ENCODE measurements at places on chromosomes 5 and 9.
A peak's percentile ranks its signal among the peaks of the same experiment; 100 is the strongest.

DNA sequence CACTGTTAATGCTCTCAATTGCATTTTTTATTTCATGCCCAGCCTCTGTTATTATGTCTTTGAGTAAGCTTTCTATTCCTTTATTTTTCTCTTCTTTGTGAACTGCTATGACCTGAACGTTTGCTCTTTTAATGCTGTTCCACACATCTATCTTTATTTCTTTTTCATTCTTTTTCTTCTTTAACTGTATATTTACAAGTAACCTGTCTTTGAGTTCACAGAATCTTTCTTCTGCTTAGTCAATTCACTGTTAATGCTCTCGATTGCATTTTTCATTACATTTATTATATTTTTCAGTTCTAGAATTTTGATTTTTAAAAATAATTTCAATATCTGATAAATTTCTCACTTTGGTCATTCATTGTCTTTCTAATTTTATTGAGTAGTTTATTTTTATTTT, 316.3 kb upstream of the MEF2C start:
- DNase-seq = no peak

DNA sequence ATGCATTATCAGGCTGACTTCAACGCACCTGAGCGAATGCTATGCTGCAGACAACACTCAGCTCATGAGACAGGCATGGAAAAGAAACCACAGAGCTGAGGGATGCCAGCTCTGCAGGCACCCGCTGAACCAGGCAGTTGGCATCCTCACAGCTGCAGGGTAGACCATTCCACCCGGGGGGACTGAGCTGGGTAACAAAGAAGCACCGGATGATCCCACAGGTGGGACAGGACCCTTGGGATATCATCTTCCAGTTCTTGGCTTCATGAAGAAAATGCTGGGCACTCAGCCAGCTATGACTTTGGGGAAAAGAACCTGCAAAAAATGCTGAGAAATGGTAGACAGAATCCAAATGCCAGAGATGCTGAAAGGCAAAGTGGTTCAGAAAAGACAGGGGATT, 9.6 kb downstream of the EPB41L4B start:
- no peak for DNase-seq

DNA sequence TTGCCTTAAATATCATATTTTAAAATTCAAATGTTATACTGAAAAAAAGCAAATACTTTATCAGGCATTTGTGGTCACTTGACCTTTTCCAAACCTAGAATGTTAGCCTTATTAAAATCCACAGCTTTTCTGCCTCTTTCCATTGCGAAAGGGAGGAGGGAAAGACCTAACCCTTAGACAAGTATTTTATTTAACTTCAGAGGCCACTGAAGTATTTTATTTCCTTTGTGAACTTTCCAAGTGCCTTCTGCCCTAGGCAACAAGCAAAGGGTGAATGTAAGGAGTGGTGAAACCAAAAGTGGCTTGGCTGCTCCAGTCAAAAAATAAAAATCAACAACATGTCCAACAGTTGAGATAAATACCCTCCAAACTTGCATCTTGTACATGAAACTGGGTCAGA, 376.1 kb downstream of the EFNA5 start:
- no peak for DNase-seq

DNA sequence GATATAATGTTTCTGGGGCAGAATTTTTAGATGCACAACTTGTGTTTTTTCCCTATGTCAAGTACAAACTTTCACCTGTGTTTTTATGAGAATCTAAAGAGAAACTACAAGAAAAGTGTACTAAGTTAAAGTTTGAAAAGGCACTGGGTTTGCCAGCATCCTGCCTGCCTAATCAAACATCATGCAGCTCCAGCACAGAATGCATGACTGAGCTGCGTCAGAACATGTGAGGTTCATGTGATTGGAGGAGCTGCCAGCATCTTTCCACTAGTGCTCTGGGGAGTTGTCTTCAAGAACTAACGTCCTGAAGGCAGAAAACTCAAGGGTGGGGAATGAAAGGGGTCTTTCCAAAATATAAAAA, 46.1 kb upstream of the RIC1 start:
- DNase-seq = no peak

GRCh38 chr5:41485533-41485932, 24.9 kb downstream of the PLCXD3 start:
- no peak for DNase-seq

GRCh38 chr5:84647581-84647980, 262.9 kb upstream of the EDIL3 start:
- DNase-seq = no peak

- DNase-seq = no peak
Observed at GRCh38 chr5:88734191-88734640, 148.8 kb downstream of the MEF2C start.

GRCh38 chr5:124203303-124203702, 543.1 kb downstream of the ZNF608 start:
- DNase-seq = no peak

GRCh38 chr9:109478051-109478563, 20.0 kb downstream of the PTPN3 start:
- DNase-seq = no peak

DNA sequence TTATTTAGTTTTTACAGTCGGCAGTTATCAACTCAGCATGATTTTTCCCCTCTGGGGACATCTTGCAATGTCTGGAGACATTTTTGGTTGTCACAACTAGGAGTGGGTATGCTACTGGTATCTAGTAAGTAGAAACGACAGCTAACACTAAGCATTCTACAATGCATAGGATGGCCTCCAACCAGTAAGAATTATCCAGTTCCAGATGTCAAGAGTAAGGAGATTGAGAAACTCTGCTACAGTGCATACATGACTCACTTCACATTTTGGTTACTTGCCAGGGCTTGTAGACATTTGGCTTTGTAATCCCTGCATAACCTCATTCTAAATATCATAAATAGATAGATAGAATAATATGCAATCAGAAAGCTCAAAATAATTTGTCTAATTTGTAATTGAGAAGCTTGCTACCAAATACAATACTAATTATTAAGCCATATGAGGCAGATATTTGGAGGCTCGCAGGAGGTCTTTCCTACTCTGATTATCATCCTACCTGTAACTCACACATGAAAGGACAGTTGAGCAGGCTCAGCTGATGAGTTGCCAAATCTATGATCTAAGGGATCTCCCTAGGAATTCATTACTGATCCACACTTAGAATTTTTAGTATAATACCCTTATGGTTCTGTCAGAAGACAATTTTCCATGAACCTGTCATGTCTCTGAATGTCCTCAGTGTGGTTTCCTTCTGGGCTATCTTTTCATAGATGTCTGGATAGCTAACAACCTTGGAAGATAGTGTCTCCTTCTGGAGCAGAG, 346.9 kb upstream of the TLE4 start:
- no peak for DNase-seq

DNA sequence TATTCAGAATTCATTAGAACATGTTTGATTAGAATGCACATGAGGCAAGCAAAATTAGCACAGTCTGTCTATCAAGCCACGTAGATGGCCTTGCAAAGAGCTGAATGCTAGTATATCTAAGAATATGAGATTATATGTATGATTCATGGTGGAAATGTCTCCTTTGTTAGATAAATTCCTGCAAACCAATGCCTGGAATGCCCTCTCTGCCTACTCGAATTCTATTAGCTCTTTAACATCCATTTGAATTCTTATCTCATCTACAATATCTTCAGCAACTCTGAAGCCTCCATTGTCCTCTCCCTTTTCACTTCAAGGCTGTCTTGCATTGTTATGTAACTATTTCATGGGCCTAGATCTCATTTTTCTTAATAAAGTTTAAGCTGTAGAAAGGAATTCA, 205.5 kb downstream of the TMC1 start:
- DNase-seq = no peak

GRCh38 chr9:104092875-104093600, 1.1 kb upstream of the SMC2 start:
- no peak for DNase-seq

DNA sequence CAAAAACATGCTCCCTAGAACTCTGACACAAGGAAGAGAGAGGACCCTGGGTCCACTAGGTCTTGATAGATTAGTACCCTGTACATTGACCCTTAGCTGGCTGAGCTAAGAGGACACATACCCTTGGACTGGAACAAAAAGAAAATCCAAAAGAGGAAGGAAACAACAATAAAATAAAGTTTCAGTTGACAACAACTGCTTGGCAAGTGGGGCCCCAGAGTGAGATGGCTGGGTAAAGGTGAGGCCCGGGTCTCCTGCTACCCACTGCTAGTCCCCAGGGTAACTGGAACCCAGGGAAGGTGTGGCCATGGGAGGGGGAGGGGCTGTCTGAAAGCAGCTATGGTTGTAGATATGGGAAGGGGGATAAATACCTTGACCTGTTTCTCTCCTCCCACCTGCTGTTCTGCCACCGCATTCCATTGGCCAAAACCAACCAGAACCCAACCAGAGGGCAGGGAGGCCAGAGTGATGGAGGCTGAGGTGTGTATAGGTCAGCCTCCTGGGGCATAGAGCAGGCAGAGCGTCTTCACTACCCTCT, 11.7 kb downstream of the TAL2 start:
- DNase-seq = no peak

DNA sequence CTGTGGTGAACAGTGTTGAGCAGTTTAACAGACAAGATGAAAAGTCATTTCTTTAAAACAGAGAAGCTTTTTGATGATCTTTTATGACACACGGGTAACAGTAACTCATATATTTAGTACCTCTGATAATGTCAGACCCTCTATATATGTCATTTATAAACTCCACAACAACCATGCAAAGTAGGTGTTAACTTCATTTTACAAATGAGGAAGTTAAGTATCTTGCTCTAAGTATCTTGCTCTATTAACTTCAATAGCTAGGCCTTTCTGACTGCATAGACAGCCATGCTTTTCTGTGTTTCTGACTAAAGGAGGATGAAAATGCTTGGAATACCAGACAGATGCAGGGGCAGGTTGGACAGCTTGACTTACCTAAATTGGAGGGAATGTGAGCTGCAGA, 1.8 kb downstream of the NUDT2 start:
- DNase-seq = no peak

- peak; percentile 54 for DNase-seq
Observed at GRCh38 chr9:10612641-10613398, at the start of gene PTPRD. PTPRD (minus strand) TSS chr9:10613002.

- no peak for DNase-seq
Observed at GRCh38 chr5:115423051-115423450, 121.5 kb downstream of the FEM1C start.

DNA sequence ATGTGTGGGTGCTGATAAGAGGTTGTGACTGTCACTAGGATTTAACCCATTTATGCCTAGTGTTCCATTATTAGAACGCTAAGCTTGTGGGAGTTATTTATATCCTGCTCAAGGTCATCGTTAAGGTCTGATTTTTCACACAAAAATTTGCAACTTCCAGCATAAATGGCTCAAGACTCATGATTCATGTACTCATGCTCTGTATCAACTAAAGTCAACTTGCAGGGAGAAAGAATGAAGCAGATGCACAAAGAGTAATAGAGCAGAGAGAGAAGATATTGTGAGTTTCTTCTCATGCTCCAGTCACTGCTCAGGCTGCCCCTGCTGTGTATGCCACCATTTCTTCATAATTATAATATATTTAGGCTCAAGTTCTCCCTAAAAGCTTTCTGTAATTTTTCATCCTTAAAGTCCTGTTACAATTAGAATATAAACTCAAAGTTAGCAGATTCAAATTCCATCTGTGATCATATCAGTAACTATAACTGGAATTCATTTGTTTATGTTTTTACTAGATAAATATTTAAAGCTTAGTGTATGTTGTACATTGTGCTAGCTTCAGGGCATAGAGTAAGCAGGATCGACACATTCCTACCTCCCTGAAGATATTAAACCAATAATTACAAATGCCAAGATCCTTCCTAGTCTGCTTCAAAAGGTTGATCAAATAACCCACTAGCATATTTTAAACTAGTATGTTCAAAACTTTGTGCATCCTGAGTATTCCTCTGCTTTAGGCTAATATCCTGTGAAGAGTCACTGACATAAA, 136.7 kb downstream of the NUDT12 start:
- no peak for DNase-seq

DNA sequence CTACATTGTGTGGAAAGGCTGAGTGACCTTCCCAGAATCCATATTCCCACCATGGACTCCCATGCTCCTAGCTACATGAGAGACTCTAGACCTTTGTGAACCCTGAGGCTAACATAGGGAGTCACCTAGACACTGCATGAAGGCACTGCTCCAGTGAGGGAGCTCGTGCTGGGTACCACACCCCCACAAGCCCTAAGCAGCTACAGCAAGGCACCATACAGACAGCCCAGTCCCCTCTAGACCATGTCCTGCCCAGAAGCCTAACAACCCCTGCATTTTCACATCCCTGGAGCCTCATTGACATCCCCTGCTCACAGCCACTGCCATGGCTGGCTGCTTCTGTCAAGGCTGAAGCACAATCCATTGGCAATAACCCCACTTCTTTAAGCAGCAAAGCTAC, 176.5 kb upstream of the CTNND2 start:
- no peak for DNase-seq

GRCh38 chr9:27368316-27368985, 71.5 kb upstream of the EQTN start:
- no peak for DNase-seq

DNA sequence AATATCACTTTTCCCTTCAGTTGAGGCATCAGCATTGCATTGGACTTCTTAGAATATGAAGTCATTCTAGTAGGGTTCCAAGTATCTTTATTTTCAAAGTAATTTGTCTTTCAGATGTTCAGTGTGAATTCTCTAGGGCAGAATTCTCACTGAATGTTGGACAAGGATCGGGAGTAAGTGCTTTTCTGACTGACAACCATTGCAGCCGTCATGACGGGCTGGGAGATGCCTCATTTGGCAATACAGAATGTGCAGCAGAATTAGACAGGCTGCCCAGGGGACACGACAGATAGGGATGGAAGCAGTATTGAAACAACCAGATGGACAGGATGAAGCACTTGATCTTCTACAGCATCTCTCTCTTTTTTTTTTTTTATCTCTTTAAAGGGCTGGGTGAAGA, 129.0 kb downstream of the ICE1 start:
- DNase-seq = no peak

DNA sequence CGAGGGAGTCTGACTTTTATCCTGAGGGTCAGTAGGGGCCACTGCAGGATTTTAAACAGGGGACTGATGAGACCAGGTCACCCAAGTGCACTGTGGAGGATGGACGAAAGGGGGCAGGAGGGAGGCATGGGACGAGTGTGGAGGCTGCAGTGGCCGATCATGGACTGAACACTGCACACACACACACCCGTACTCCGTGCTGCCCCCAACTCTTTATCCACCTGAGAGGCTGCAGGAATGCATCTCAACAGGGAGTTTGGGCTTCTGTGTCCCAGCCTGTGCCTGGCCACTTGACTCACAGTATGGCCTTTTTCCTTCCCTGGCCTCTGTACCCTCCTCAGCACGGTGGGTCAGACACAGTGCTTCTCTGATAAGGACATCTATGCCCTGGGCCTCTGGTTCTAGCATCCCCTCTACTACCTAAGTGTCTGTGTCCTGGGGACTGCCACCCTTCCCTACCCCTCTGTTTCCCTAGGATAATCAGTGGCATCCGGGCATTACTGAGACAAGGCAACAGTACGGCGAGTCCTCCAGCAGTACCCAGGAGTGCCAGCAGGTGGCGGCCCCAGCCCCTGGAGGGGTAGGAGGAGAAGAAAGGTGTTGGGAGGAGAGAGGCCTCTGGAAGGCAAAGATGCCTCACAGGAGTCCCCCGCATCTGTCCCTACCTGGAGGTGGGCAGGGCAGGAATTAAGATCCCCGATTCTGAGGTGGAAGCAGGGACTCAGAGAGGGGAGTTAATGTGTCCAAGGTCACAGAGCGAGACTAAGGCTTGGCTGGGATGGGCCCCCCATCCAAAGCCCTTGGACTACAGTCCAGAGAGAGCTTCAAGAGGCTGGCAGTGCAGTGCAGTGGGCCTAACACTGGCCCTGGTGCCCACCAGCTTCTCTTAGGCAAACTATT, 5.1 kb upstream of the CDX1 start:
- peak; percentile 69 for DNase-seq
